ENCODE measurements at places on chromosomes 6 and 20. TPM values are rescaled to one million over a fixed set of nuclear protein-coding genes. Genes with fewer than 3 reads are reported as not detected.

Gene MPC1
- total RNA-seq, result 51.4 TPM

- H3K36me3 ChIP-seq, result no peaks in the 10 kb centered on the region
- no peaks in the 10 kb centered on the region for H3K4me1 ChIP-seq
- no peak for DNase-seq
- H3K27ac ChIP-seq, result no peak overlapping the region
These were observed 50.8 kb upstream of the TSHZ2 start for GRCh38 chr20:52921340-52921739.

Gene GPX5
- not detected for total RNA-seq

Gene ZGPAT
- 26.2 TPM for total RNA-seq

DNA sequence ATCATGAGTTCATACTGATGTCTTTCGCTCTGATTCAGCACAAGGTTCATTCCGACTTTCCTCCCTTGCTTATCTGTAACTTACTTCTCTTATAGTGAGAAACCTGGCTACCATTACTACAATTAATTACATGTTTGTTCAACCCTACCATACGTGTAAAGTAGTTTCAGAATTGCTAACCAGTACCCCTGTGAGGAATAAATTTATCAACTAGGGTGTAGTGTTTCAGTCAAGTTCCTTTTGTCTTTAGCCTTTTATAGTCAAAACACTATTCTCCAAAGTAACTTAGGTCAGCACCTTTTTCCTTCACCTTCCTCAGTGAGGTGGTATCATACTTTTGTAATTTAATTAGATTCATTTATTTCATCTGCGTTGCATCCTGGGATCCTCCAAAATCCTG is 64.9 kb downstream of the MAP3K4 start:
- no peaks in the 10 kb centered on the region for H3K36me3 ChIP-seq
- no peak for DNase-seq
- H3K27ac ChIP-seq, result no peak overlapping the region
- no peak overlapping the region for H3K4me3 ChIP-seq
- H3K4me1 ChIP-seq, result no peaks in the 10 kb centered on the region
- H3K27me3 ChIP-seq, result no peaks in the 10 kb centered on the region
